Fibroblast of the aortic adventitia (primary cell): ENCODE measurements at places on chromosomes 4 and X. TPM values are rescaled to one million over a fixed set of nuclear protein-coding genes. Genes with fewer than 3 reads are reported as not detected.

ARHGAP4 gene
- total RNA-seq: 0.27 and 6.0 TPM in 2 replicates

PASD1 gene
- not detected in 2 replicates for total RNA-seq

HS3ST1 gene
- total RNA-seq: 2.5 and 6.8 TPM in 2 replicates

TMEM156 gene
- 0.18 TPM in 1 of 2 replicates, not detected in the other for total RNA-seq

IQSEC2 gene
- total RNA-seq: 3.6 and 5.6 TPM in 2 replicates

EOLA1 gene
- total RNA-seq: 11.1 and 19.4 TPM in 2 replicates

VCX3A gene
- not detected in 2 replicates for total RNA-seq

IGBP1 gene
- total RNA-seq: 64.6 and 117 TPM in 2 replicates

ADH6 gene
- 0.36 TPM in 1 of 2 replicates, not detected in the other for total RNA-seq

TEX13B gene
- not detected in 2 replicates for total RNA-seq

FAT1 gene
- 114 and 189 TPM in 2 replicates for total RNA-seq
